Renal cortex interstitium (tissue), 15 donors: ENCODE measurements at places on chromosomes 16 and 17.

DNA sequence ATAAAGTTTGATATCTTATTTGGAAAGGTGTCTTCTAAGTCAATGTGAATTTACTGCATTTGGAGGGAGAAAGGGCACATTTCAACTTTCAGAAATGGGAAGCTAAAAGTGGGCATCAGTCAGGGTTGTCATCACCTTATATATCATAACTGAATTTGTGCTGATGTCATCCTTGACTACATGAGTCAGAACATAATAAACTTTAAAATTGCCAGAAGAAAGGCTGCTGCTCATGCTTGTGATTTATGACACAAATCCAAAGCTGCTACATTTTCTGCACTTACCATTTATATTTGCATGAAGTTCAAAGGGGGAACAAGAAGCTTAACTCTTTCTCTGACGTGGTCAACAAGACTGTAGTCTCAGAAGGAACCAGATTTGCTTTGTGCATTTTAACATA, 196.6 kb downstream of the UTP18 start:
- no peak for DNase-seq

GRCh38 chr16:10663146-10663545, 31.6 kb downstream of the TEKT5 start:
- no peak for DNase-seq

GRCh38 chr16:77849646-77850258, 61.4 kb downstream of the VAT1L start:
- no peak for DNase-seq

DNA sequence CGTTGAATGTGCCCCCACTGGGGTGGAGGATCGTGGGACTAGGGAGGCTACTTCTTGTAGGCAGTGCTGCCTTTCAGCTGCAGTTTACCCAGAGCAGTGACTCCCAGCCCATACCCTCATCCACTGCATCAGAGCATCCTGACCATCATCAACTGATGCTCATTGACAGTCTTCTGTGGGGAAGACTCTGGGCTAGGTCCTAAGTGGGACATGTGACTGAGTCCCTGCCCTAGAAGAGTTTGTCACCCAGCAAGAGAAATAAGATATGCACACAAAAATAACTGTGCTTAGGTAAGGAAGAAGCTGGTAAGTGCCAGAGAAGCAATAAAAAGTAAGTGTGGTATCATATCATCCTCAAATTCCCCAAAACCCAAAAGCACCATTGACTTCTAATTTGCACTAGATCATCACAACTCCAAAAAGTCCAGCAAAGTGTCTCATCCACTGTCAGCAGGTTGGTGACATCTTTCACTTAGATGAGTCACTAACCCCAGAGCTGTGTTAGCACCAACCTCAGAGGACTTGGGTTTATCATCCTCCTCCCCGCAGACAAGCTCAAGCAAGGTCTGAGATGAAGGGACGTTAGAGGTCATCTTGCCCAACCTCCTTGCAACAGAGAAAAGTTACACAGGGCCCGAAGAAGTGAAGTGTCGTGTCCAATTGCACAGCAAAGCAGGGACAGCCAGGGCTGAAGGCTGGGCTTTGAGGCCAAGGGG, 99.0 kb downstream of the CCDC182 start:
- no peak for DNase-seq

DNA sequence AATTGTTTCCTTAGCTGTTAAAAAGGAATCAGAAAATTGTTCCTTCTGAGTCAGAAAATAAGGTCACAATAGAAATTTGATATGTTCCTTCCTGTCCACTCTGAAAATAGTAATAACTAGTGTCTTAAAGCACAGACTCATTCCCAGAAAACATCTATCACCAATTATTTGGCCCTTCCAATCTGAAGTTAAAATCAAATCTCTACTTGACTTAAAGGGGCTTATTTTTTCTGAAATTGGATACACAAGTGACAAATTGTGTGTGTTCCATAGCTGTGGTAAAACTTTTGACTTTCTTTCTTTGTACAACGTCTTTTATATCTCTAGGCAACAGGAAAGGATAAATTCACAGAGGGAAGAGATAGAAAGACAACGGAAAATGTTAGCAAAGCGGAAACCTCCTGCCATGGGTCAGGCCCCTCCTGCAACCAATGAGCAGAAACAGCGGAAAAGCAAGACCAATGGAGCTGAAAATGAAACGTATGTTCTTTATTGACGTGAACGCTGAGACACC, 54.5 kb upstream of the MRC2 start:
- peak; percentile 26 for DNase-seq
